ENCODE measurements at places on chromosomes 11 and 22. TPM values are rescaled to one million over a fixed set of nuclear protein-coding genes. Genes with fewer than 3 reads are reported as not detected.

ABTB2 gene
- 11.1 TPM for total RNA-seq

CHRNA10 gene
- total RNA-seq: 2.4 TPM

OPCML gene
- not detected for total RNA-seq

UBQLNL gene
- 0.22 TPM for total RNA-seq

BIRC3 gene
- total RNA-seq: 66.3 TPM

FGF4 gene
- not detected for total RNA-seq

CD248 gene
- total RNA-seq: 4.9 TPM

CD3E gene
- 5.7 TPM for total RNA-seq

RFPL2 gene
- not detected for total RNA-seq

CAPN5 gene
- 258 TPM for total RNA-seq

RIBC2 gene
- total RNA-seq: 0.85 TPM

DCHS1 gene
- 8.3 TPM for total RNA-seq

NLRP6 gene
- total RNA-seq: 0.17 TPM

LGR4 gene
- 94.5 TPM for total RNA-seq

APOL5 gene
- total RNA-seq: not detected
